Mucosa of gallbladder (tissue), 1 donor: ENCODE measurements at places on chromosomes 5 and 9.
A peak's percentile ranks its signal among the peaks of the same experiment; 100 is the strongest.

DNA sequence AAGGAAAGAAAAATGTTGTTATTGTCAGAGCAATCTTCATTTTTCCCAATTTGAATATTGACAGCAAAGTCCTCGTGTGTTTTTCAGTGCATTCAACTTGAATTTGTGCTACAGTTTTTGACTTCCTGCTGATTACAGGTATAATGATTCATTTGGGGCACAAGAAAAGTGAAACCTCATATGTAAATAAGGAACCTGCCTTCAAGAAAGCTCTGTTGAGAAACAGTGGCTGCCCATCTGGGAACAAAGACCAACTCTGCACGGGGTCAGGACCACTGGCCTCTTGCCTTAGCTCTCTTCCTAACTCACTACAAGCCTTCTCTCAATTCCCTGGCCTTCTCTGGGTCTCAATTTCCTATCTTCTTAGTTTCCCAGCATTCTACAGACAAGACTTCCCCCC lies 21.0 kb downstream of the TIMD4 start:
- DNase-seq, result no peak

DNA sequence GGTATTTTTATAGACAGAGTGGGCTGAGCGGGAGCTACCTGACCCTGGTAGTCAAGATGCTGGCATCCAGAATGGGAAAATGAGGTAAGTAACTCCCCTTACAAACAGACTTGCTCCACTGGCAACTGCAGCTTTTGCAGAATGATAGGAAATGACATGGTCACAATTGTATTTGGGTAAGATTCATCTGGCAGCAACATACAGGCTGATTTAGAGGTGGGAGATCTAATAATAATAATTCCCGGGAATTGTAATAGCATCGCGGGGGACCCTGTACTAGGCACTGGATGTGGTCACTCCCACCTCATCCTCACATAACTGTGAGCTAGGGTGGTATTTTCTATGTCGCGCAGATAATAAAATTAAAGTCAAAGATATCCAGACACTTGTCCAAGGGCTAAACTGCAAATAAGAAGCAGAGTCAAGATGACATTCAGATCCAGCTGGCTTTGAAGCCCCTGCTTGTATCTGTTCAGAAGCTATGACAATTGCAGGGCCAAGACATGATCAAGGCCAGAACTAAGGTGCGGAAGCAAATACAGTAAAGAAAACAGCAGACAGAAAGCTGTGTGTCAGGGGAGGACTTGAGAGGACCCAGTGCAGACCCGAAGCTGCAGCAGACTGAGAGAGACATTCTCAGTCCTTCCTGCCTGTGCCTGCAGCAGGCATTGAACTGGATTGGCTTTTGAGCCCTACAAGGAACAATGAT lies 507.2 kb downstream of the BNC2 start:
- DNase-seq, result no peak

DNA sequence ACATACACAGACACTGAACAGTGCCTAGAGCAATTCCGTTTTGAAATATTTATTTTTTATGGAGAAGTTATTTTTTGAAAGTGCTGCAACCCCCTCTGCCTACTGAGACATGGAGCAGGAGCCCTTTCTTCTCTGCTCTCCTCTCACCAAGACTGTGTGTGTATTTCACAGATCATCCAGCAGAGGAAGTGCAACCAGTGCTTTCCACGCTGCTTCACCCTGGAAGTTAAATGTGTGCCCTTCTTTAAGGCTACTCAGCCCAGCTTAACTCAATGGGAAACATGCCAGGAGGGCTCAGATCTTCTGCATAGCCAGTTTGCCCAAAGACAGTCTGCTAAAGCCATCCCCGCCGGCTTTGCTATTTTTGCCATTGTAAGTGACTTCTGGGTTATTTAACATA lies 606.3 kb downstream of the TLE1 start:
- DNase-seq, result no peak

DNA sequence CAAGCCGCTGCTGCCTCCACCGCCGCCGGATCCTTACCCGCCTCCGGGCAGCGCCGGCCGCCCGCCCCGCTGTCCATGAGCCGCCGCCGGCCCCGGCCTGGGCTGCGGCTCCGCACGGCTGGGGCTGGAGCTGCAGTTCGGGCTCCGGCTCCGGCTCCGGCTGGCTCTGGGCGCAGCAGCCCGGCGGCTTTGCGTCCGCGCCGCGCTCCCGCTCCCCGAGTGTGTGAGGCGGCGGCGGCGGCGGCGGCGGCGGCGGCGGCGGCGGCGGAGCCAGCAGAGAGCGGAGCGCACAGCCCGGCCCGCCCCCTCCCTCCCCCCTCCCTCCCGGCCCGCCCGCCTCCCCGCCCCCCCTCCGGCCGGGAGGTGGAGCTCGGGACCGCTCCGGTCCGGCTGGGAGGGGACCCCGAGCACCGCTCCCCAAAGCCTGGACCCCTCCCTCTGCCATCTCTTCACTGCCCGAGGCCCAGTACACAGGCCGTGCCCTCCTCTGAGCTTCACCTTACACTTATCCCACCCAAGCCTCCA lies at the start of gene PCDH1:
Gene PCDH1 (minus strand): TSS at position 225 of the 525 bp plus-strand sequence. CDS start 148 bp downstream, at position 77.
- DNase-seq, result peak; percentile 29

DNA sequence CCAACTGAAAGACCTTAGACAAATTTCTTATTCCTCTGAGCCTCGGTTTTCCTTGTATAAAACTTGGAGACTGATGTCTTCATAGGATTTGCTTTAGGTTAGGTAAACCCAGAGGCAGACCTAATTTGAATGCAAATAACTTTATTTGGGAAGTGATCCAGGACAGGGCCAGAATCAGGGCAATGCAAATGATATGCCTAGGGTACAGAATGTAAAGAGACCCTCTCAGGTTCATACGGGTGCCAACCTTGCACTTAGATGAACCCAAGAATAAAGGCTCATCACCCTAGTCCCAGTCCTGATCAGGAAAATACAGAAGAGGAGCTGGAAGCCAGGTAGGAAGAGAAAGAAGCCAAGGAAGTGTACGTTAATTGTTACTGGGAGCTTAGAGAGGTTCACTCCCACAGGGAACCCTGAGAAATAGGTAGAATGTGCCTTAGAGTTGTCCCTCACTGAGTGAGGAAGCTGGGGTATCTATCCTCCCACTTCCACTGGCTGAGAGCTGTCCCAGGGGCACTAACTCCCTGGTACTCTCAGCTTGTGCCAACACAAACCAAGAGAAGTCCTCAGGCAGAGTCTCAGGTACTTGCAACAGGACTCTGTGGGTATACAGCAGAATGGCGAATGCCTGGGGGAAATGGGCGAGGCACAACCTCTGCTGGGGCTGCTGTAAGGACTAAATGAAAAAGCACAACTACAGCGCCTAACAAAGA lies 3.1 kb upstream of the HK3 start:
- no peak for DNase-seq

DNA sequence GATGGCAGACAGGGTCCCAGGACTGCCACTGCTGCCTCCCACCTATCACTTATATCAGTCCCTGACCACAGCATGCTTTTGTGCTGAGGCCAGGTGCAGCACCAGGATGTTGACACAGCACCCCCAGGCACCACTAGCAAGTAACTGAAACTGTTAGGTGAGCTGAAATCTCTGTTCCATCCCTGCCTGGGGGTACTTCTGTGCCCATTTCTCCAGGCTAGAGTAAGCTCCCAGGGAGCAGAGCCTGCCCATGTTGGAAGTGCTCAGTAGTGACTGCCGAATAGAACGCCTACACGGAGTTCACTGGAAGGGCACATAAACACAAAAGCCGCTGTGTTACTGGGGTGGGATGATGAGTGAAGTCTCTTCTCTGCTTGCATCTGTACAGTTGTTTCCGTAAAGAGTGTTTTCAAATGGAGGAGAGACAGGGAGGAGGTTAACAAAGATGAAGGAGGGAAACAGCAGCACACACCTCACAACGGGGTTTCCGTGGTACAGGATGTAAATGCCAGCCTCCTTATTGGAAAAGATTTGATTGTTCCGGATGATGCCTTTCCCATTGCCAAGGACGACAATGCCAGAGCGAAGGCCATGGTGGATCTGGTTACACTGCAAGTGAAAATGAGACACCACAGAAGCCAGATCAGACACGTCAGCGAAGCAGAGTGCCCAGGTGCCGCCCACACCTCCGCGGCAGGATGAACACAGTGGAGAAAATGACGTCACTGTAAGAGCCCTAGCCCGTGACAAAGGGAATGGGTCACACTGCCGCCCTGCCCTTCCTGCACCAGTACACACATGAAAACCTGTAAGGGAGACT lies 43.1 kb downstream of the POLR1E start:
- peak; percentile 25 for DNase-seq

- no peak for DNase-seq
Observed at GRCh38 chr9:128787659-128788058, 606 bp downstream of the TBC1D13 start.

DNA sequence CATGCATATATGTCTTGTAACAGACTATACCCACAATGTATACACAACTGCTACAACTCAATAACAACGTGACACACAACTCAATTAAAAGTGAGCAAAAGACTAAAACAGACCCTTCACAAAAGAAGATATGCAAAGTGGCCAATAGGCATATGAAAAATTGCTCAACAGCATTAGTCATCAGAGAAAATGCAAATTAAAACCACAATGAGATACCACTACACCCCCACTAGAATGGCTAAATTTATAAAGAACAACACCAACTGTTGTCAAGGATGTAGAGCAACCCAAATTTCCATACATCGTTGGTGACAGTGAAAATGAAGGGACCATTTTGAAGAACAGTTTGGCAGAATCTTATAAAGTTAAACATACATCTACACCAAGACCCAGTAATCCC lies 38.9 kb downstream of the GABRB2 start:
- DNase-seq, result no peak

DNA sequence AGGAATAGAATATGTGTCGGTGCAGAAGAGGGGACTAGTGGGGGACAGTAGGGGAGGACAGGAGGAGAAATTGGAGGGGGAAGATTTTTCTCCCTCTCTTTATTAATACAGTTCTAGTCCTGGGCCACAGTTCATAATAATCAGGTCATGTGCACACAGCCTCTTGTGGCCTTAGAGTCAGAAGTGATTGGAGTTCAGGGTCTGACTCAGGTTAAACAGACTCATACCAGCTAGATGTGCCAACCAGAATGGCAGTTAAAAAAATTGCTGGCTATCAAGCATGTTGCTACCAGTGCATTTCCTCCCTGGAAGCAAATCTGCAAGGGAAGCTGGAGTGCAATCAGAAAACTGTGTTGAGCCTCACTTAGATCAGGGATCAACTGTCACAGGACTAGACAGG lies 132.7 kb upstream of the MAP1B start:
- no peak for DNase-seq

- peak; percentile 16 for DNase-seq
Observed at GRCh38 chr9:8486095-8486494, 686.5 kb upstream of the DMAC1 start.

GRCh38 chr9:20384642-20385041 lies 237.7 kb downstream of the MLLT3 start:
- no peak for DNase-seq

GRCh38 chr5:179229331-179229831 lies 115.9 kb downstream of the ADAMTS2 start:
- no peak for DNase-seq

DNA sequence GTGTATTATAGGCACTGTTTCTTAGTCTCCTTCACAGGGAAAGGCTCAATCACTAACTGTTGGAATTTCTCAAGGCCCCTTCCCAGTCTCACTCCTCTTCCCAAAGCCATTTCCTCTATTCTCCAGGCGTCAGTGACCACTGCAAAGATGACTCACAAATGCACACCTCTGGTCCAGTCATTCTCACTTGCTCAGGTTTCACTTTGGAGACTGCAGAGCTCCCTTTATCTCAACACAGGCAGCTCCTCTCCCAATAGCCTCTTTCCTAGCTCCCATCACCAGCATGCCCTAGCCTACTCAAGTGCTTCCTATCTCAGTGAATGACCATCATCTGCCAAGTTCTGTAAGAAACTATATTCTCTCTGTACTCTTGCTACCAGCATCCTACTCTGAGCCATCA lies 323.6 kb downstream of the NTRK2 start:
- no peak for DNase-seq

DNA sequence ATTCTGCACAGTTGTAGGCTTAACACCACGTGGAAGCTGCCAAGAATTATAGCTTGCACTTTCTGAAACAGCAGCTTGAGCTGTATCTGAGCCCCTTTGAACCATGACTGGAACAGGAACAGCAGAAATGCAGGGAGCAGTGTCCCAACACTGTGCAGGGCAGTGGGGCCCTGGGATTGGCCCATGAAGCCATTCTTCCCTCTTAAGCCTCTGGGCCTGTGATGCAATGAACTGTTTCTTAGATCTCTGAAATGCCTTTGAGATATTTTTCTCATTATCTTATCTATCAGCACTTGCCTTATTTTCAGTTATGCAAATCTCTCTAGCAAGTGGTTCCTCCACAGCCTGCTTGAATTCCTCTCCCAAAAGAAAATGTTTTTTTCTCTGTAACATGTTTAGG lies 87.0 kb upstream of the MTAP start:
- DNase-seq, result no peak

DNA sequence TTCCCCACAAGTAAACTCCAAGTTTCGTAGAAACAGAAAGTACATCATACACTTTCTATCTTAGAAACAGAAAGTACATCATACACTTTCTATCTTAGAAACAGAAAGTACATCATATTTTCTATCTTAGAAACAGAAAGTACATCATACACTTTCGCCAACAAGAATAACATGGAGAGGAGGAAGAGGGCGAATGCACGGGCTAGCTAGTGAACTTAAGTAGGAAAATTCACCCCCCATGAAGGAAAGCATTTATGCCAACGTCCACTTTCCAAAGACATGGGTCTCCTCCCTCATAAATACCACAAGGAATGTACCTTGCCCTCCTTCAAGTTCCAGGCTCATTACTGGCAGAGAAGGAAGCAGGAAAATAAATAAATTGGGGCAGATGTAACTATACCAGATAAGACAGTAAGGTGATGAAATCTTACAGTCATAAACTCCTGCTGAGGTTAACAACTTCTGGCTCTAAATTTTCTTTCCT lies 64.7 kb downstream of the FRMD3 start:
- no peak for DNase-seq

DNA sequence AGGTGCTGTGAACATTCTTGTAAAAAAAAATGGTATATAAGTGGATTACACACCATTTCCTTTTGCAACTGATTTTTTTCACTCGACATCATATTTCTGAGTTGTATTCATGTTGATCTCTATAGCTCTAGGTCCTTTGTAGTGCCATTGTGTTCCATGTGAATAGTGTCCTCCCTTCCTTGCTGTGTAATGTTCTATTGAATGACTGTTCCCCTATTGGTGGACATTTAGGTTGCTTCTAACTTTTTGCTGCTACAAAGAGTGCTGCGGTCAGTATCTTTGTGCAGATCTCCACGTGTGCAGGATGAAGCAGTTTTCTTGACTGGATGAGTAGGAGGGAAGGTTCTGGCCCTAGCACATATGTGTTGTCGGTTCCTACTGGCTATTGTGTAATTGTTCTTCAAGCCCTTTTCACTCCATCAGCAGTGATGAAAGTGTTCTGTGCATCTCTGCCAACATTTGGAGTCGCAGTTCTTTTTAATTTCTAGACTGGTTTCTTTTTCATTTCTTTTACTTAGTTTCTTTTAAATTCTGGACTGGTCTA lies 20.2 kb downstream of the DAB2IP start:
- no peak for DNase-seq
